M059J (cell line): ENCODE measurements at places on chromosomes 2 and 18.

- DNase-seq, result no peak
These were observed 31.4 kb upstream of the KCMF1 start for GRCh38 chr2:84939426-84940087.

- peak; percentile 52 for DNase-seq
These were observed 88.0 kb downstream of the COMMD1 start for GRCh38 chr2:61993422-61994024.

- peak; percentile 15 for DNase-seq
These were observed 214.9 kb upstream of the CHST9 start for GRCh38 chr18:27400001-27400400.

- no peak for DNase-seq
These were observed 79.1 kb upstream of the TANC1 start for GRCh38 chr2:158889135-158889853.

DNA sequence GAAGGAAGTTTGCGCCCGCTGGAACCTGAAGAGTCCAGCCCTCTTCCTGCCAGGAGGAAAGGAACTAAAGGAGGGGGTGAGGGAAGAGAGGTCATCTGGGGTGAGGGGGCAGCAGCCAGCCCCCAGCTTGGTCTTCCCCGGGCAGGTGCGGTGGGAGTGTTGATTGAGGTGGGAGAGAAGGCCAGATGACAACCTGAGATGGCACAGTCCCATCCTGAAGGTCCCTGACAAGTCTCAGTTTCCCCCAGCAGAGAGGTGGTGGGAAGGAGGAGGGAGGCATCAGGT lies 240.9 kb downstream of the HAUS1 start:
- no peak for DNase-seq

DNA sequence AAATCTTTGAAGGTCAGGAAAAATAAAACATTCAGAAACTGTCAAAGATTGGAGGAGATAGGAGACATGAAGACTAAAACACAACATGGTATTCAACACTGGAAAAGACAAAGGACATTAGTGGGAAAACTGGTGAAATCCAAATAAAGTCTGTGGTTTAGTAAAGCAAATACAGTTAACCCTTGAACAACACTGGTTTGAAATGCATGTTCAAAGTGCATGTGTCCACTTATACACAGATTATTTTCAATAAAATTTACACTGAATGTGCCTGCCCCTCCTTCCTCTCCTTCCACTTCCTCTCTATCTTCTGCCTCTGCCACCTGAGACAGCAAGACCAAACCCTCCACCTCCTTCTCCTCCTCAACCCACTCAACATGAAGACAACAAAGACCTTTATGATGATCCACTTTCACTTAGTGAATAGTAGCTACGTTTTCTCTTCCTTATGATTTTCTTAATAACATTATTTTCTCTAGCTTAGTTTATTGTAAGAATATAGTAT lies 14.5 kb downstream of the OLA1 start:
- no peak for DNase-seq

GRCh38 chr2:60066096-60066839 lies 487.2 kb downstream of the BCL11A start:
- no peak for DNase-seq

DNA sequence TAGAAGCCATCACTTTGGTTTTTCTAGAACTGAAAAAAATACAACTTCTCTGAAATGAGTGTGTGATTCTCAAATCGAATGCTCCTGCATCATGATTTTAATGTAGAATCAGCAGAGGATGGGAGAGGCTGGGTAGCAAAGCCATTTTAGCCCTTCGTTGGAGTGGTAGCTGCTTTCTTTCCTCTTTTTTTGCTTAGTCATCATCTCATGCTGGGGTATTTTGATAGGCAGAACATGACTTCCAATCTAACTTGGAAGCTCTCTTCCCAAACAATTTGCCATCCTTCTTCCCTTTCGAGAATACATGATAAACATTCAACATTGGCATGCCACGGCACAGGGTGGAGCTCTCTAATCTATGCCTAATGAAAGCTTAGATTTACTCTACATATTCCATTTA lies 311.2 kb upstream of the LRATD1 start:
- DNase-seq, result no peak

DNA sequence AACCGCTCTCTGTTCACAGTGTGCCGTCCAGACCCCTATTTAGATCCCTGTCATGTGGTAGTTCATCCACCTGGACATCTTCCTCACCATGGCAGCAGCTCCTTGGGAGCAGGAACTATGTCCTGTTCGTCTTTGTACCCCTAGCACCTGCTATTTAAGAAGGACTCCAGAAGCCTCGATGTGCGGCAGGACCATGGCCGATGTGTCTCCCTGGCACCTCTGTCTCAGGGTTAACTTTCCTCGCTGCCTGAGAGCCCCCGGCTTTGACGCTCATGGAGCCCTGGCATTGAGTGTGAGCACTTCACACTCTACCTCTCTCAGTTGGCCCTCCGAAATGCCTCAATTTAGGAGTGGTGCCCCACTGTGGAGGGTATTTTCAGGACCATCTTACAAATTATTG lies 152.0 kb downstream of the FAM210A start:
- no peak for DNase-seq

GRCh38 chr2:75432761-75433361 lies 127.9 kb downstream of the EVA1A start:
- peak; percentile 64 for DNase-seq
